ENCODE measurements at places on chromosomes 5 and 9. TPM values are rescaled to one million over a fixed set of nuclear protein-coding genes. Genes with fewer than 3 reads are reported as not detected.

Gene HTR1A
- not detected for total RNA-seq

Gene SMIM32
- not detected for total RNA-seq

Gene PROB1
- 0.46 TPM for total RNA-seq

Gene LIFR
- total RNA-seq: 0.33 TPM

Gene SPATA6L
- under 0.01 TPM for total RNA-seq

Gene PCDHGC4
- total RNA-seq: 1.5 TPM

Gene FAM78A
- 9.8 TPM for total RNA-seq

Gene HTR4
- total RNA-seq: not detected

Gene PWWP2A
- total RNA-seq: 13.3 TPM

Gene LIX1
- total RNA-seq: under 0.01 TPM

Gene CCL27
- total RNA-seq: not detected

Gene PCDHB13
- total RNA-seq: under 0.01 TPM

Gene FSD1L
- 13.1 TPM for total RNA-seq

Gene GLDC
- total RNA-seq: 23.3 TPM

Gene LCN9
- total RNA-seq: not detected

Gene TLR4
- 8.0 TPM for total RNA-seq

Gene PCDHGB3
- 1.5 TPM for total RNA-seq

Gene ARID3C
- not detected for total RNA-seq

Gene ARL14EPL
- total RNA-seq: not detected

Gene UBE2QL1
- total RNA-seq: not detected

Gene CCNO
- 2.2 TPM for total RNA-seq

Gene MAMDC4
- 0.73 TPM for total RNA-seq

Measured in melanocyte of skin (primary cell).